SJCRH30 (cell line): ENCODE measurements at places on chromosomes 2 and 18. TPM values are rescaled to one million over a fixed set of nuclear protein-coding genes. Genes with fewer than 3 reads are reported as not detected.

HOXD13 gene
- total RNA-seq = 11.0 and 13.6 TPM in 2 replicates

DSG4 gene
- total RNA-seq = not detected in 2 replicates

NYAP2 gene
- total RNA-seq = 0.46 and 0.69 TPM in 2 replicates

MOGAT1 gene
- total RNA-seq = not detected in 2 replicates

TDRD15 gene
- total RNA-seq = 0.02 TPM in 1 of 2 replicates, not detected in the other

GATA6 gene
- 0.69 and 1.1 TPM in 2 replicates for total RNA-seq

RSAD2 gene
- total RNA-seq = not detected in 2 replicates

MLPH gene
- 0.14 TPM in 1 of 2 replicates, not detected in the other for total RNA-seq

FIGN gene
- total RNA-seq = 7.2 and 7.3 TPM in 2 replicates

PAX8 gene
- 0.99 and 1.3 TPM in 2 replicates for total RNA-seq

PLA2R1 gene
- total RNA-seq = not detected in 2 replicates

PTPRN gene
- not detected in 2 replicates for total RNA-seq
